ENCODE measurements at places on chromosomes 7 and 10.

- DNase-seq, result peak; percentile 60
These were observed at the start of gene ELMO1 for GRCh38 chr7:37448636-37449361. Gene ELMO1 (minus strand): TSS chr7:37448864. CDS start chr7:37342690, 106,174 bp downstream.

- DNase-seq, result no peak
These were observed 15.4 kb downstream of the OGDHL start for GRCh38 chr10:49746626-49747302.

- DNase-seq, result no peak
These were observed 70.4 kb downstream of the COA1 start for GRCh38 chr7:43658718-43659548.

DNA sequence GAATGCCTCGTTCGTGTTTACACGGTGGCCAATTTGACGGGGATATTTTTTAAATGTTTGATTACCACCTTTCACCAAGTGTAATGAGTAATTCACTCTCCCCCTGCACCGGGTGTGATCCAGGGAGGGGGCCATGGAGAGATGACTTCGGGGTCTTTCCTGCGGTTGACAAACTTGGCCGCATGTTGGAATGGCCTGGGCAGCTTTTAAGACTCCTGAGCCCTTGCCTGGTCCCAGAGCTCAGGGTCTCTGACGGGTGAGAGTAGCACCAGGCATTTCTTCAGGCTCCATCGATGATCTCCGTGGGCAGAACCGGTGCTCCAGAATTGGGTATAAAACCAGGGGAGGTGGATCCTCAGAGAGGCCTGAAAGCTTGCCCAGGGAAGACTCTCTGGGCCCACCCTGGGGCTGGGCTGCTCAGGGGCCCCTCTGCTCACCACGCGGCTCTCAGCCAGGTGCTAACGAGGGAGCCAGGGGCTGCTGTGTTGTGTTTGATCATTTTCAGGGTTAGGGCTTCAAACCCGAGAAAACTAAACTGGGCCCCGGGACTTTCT, 882 bp downstream of the ZNF282 start:
- DNase-seq, result no peak

- DNase-seq, result no peak
These were observed 43.4 kb upstream of the GHITM start for GRCh38 chr10:84095811-84096497.

DNA sequence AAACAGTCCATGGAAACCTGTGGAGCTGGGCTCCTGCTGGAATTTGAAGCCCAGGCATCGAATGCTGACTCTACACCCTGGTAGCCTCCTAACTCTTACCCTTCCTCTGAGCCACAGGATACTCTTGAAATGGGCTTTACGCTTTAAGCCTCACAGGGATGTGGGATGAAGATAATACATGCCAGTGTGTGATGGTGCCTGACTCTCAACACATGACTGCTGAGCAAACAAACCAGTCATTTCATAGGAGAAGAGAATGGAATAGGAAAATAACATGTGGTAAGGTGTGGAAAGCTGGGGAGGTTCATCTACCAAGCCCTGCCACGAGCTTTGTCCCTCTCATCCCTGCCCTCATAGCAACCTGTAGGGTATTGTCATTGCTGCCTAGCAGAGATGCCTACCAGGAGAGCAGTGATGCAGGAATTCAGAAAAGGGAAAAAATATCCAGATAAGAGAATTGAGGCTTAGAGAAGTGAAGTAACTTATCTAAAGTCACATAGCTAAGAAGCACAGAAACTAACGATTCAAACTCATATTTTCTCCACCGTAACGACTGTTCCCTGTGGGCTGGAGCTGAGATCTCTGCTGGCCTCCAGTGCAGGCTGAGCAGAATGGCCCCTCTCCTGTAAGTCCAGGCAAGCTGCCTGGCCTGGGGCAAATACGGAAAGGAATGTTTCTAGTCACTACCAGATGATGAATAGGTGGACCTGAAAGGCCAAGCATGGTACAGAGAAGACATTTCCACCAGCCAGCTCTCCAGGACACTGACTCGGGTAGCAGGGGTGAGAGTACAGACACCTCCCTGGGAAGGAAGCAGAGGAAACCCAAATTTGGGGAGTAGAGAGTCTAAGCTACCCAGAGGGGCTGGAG, 90.2 kb upstream of the DUSP5 start:
- DNase-seq, result no peak

DNA sequence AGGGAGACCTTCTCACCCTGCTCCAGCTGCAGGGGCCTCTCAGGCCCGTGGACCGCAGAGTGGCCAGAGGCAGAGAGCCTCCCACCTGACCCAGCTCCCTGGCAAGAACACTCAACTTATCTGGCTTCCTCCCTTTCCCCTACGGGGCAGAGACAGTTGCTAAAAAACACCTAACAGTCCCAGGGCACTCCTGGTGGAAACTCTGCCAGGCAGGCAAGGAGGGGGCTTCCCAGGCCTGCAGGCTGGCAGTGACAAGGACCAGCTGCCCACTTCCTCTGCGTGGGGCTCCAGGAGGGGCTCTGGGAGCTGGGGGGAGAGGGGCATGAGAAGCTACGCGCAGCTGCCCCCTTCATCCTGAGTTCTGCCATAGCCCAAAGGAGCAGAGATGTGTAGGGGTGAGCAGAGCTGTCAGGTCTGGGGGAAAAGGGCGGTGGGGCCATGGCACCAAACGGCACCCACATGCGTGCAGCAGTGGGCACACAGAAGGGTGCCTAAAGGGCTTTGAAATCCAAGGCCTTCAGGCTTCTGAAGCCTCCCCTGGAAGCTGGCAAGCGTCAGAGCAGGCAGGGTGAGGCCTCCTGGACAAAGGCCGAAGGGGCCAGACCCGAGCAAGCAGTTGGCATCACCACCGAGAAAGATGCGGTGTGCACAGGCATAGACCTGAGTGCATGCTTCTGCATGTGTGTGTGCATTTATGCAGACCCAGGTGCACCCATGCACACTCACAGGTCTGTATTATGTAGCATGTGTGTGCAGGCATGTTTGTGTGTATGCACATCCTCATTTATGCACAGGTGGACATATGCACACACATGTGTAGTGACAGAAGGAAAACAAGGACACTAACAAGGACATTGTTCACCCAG, 14.4 kb downstream of the SPOCK2 start:
- no peak for DNase-seq
